ENCODE measurements at places on chromosomes 1 and 21. TPM values are rescaled to one million over a fixed set of nuclear protein-coding genes. Genes with fewer than 3 reads are reported as not detected.

GRCh38 chr21:35204125-35204524, 155.0 kb upstream of the RUNX1 start:
- DNase-seq = no peak
- peak overlapping the region; percentile 57 for H3K27ac ChIP-seq
- no peaks in the 10 kb centered on the region for H3K4me1 ChIP-seq
- H3K27me3 ChIP-seq = no peaks in the 10 kb centered on the region
- no peaks in the 10 kb centered on the region for H3K36me3 ChIP-seq

The TMEM54 gene
- 549 TPM for total RNA-seq

DNA sequence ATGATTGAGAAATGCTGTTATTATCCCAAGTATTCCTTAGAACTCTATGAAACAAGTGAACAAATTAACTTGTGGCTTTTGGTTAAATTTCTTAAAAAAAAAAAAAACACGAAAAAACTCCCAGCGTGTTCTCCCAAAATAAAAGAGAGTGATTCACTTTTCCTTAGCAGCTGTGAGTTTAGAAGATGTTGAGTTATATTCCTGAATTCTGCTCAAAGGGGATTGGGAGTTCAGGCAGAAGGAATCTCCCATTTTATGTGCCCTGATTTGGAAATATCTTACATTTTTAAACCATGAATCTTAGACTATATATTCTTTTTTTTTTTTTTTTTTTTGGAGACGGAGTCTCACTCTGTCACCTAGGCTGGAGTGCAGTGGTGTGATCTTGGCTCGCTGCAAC, 34.3 kb downstream of the SMG7 start:
- H3K4me1 ChIP-seq = no peaks in the 10 kb centered on the region
- no peaks in the 10 kb centered on the region for H3K27me3 ChIP-seq
- no peaks in the 10 kb centered on the region for H3K36me3 ChIP-seq
- no peak overlapping the region for H3K27ac ChIP-seq
- H3K4me3 ChIP-seq = no peak overlapping the region

The PCBP3 gene
- 1.1 TPM for total RNA-seq

The UBASH3A gene
- total RNA-seq = 4.3 TPM

The DDAH1 gene
- 60.2 TPM for total RNA-seq

- H3K36me3 ChIP-seq = no peaks in the 10 kb centered on the region
- H3K27ac ChIP-seq = no peak overlapping the region
- peak; percentile 24 for DNase-seq
- H3K4me1 ChIP-seq = peaks cover 13% of the 10 kb centered on the region
- no peaks in the 10 kb centered on the region for H3K27me3 ChIP-seq
- no peak overlapping the region for H3K4me3 ChIP-seq
Measured at GRCh38 chr1:235088430-235088829, 40.2 kb downstream of the TOMM20 start.

- peaks cover 1% of the 10 kb centered on the region for H3K4me1 ChIP-seq
- no peaks in the 10 kb centered on the region for H3K36me3 ChIP-seq
- no peak overlapping the region for H3K4me3 ChIP-seq
- H3K27ac ChIP-seq = no peak overlapping the region
- no peak for DNase-seq
Measured at GRCh38 chr1:87647430-87648177, 318.9 kb downstream of the LMO4 start.

DNA sequence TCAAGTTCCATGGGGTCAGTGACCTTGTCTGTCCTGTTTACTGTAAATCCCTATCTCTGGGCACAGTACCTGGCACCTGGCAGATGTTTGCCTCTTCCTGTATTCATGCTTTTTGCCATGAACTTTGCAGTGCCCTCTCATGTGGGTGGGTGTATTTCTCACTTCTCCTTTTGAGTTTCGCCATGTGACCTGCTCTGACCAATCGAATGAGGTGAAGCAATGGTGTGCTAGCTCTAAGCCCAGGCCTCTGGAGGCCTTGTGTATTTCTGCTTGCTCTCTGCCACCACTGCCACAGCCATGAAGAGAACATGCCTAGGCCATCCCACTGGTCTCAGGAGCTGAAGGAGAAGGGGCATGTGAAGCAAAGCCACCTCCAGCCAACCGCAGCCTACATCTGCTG, 185.5 kb upstream of the ZC3H12A start:
- no peaks in the 10 kb centered on the region for H3K4me1 ChIP-seq
- H3K36me3 ChIP-seq = no peaks in the 10 kb centered on the region
- DNase-seq = peak; percentile 87
- no peaks in the 10 kb centered on the region for H3K27me3 ChIP-seq
- H3K27ac ChIP-seq = peak overlapping the region; percentile 79
- H3K4me3 ChIP-seq = no peak overlapping the region

GRCh38 chr1:167563579-167564246, 10.2 kb upstream of the CREG1 start:
- no peaks in the 10 kb centered on the region for H3K4me1 ChIP-seq
- no peak for DNase-seq
- H3K27me3 ChIP-seq = no peaks in the 10 kb centered on the region
- no peak overlapping the region for H3K27ac ChIP-seq
- H3K4me3 ChIP-seq = no peak overlapping the region

DNA sequence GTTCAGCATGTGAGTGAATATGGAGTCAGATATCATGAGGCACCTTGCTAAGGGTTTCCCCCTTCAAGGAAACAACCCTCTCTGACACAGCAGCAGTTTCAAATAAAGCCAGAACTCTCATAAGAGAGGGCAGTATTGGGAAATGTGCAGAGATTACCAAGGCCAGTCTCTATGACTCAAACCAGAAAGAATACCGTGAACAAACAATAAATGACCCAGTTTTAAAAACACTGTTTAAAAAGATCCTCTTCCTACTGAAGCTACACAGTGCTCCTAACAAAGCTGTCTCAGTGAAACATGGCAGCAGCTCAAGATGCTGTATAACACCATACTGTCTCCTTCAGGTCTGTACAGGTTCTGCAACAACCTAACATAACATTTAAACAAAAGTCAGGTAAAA, 102.6 kb downstream of the KIAA0319L start:
- no peak for DNase-seq
- no peak overlapping the region for H3K27ac ChIP-seq
- H3K4me1 ChIP-seq = no peaks in the 10 kb centered on the region
- no peaks in the 10 kb centered on the region for H3K36me3 ChIP-seq

The CELA2A gene
- total RNA-seq = not detected

DNA sequence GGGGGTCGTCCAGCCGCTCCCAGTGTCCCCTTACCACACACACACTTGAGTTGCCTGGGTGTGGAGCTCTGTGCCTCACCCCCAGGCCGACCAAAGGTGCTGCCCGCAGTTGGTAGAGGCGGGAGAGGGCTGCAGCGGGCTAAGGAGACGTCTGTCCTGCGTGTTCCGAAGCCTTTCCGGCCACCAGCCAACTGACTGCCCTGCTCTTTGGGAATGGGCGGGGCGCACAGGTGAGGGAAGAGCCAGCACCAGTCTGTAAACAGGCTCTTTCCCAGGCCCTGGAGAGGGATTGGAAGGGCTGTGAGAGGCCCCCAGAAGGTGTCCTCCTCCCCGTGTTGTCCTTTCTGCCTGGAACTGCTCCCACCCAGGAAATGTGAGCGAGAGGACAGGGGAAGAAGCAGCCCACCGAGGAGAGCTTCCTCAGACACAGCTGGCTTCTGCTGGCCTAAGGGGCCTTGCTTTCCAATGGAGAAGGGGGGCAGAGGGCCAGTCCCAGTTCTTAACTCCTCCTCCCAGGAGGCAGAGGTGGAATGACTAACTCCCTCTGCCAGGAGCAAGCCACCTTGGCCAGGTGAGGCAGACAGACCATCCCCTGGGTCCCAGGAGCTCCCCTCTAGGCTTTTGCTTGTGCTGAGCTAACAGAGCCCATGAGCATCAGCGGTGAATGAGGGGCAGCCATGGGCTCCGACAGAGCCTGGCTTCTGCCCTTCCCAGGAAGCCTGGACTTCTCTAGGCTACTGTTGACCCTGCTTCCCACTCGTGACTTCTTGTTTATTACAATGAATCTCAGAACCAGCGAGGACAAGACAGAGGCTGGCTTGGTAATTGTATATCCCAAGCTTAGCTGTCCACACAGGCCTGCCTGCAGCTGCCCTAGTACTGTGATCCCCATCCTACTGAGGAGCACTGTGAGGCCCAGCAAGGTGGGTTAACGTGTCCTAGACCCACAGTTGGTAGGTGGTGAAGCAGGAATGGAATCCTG, 158.1 kb upstream of the COA6 start:
- H3K27me3 ChIP-seq = no peaks in the 10 kb centered on the region
- H3K27ac ChIP-seq = no peak overlapping the region
- H3K4me1 ChIP-seq = no peaks in the 10 kb centered on the region
- no peak for DNase-seq
- no peaks in the 10 kb centered on the region for H3K36me3 ChIP-seq

The HPDL gene
- 0.88 TPM for total RNA-seq

DNA sequence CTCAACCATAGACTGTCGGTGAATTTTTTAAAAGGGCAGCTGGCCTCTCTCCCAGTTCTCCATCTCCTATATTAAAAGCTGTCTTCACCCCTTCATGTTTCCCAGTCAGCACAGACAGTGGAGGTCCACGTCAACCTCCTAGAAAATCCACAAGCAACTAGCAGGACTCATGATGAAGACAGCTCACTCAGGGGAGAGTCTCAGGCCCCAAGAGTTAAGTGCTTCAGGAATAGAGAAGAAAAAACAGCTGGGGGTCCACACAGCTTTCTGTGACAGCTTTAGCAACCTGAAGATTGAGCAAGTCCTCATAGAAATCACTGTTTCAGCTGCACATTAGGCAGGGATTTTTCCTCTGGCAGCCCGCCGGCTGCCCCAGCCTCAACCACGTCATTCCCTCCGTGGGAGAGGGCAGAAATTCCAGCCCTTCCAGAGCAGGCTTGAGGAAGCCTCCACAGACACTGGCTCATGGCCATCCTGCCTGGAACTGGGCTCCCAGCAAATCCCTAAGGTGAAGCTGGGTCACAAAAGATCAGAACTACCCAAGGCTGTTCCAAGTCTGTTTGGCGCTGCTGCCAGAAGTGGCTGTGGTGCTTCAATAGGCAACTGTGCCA, 15.2 kb downstream of the GPR161 start:
- no peak overlapping the region for H3K27ac ChIP-seq
- no peak for DNase-seq

DNA sequence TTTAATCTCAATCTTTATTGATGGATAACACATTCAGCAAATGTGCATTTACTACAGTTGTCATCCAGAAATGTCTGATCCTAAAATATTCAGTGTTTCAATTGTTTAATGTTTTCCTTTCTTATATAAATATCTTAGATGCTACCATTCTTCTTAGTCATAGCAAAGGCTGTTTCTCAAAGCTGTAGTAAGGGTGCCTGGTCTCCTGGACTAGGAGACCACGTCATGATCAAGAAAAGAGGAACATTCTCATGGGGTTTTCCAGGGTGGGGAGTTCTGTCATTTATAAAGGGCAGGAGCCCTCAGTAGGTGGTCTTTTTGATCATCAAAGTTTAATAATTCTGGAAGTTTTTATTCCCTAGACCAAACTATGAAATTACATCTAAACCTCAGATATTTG, 292.8 kb downstream of the HMCN1 start:
- no peak for DNase-seq
- H3K4me1 ChIP-seq = no peaks in the 10 kb centered on the region
- no peaks in the 10 kb centered on the region for H3K27me3 ChIP-seq

The SLC37A1 gene
- total RNA-seq = 193 TPM

DNA sequence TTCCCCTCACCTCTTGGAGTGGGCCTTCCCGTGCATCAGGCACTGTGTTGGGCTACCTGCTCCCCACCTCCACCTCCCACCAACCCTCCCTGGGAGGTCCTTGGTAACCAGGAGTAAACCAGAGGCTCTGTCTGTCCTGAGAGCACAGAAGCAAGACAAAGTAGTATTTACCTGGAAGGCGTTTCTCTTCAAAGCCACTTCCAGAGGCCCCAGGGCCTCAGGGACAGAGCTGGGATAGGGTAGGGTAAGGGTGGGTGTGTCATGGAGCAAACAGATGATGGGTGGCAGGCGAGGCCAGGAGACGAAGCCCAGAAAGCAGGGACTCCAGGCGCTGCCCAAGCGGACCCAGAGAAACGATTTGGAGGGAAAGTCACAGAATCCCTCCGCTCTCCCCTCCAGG, 77.2 kb upstream of the TARDBP start:
- H3K4me3 ChIP-seq = no peak overlapping the region
- DNase-seq = no peak
- no peaks in the 10 kb centered on the region for H3K4me1 ChIP-seq

DNA sequence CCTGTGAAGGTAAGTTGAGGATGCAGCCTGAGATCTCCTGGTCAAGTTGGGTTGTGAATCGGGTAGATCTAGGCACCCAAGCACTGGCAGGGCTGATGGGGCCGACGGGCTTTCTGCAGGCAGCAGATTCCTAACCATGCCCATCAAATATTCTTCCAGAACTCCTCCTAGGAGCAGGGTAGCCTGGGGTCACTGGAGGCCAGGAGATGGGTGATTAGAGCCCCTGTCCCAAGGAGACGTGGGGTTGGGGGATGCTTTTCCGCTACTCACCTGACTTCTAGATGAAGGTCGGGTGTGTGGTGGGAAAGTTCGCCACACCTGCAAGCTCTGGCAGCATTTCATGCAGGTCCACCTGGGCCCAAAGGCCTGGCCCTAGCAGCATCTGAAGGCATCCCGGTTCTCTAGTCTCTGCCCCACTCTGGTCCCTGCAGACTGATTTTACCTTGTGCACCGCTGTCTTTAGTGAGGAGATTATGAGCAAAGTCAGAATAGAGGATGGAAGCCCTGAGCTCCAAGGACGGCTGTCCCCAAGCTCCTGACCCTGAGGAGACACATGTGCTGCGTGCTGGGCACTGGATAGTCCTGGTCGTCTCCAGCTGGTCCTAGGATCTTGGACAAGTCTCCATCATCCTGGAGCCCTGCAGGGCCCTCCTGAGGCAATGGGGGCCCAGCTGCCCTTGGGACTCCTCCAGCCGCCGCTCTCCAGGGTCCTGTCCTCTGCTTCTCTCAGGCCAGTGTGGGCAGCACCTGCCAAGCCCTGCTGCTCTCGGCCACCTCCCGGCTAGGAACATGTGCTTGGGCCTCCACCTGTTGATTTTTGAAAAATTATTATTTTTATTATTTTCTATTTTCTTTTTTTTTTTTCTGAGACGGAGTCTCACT, 21.8 kb upstream of the C2CD2 start:
- no peak overlapping the region for H3K27ac ChIP-seq
- H3K4me3 ChIP-seq = no peak overlapping the region
- no peaks in the 10 kb centered on the region for H3K36me3 ChIP-seq
- peaks cover 6% of the 10 kb centered on the region for H3K4me1 ChIP-seq
- no peaks in the 10 kb centered on the region for H3K27me3 ChIP-seq

The LMOD1 gene
- total RNA-seq = 41.7 TPM

GRCh38 chr1:198929961-198930599, 291.2 kb downstream of the PTPRC start:
- no peaks in the 10 kb centered on the region for H3K36me3 ChIP-seq

- no peak for DNase-seq
- no peak overlapping the region for H3K4me3 ChIP-seq
- H3K36me3 ChIP-seq = no peaks in the 10 kb centered on the region
Measured at GRCh38 chr1:45840704-45841103, 37.3 kb downstream of the MAST2 start.

DNA sequence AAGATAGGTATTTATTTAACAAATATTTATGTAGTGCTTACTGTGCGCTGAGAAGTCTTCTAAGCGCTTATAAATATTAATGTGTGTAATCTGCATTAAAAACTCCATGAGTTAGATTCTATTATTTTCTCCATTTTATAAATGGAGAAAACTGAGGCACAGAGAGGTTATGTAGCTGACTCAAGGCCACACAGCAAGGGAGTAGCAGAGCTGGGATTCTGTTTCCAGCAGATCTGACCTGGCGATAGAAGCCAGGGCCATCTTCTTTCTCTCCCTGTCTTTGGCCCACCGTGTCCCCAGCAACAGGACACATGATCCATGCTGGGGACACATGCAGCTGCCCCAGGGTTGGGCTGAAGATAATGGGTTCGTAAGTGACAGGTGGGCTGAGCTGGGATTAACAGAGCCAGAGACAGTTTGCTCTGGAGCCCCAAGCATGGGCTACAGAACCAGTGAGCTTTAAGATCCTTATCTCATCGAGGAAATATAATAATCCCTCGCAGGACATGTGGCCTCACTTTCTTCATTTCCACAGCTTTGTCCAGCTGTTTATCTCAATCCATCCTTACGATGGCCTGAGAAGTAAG, 30.3 kb downstream of the IGSF21 start:
- no peak overlapping the region for H3K4me3 ChIP-seq
- no peak for DNase-seq
- no peaks in the 10 kb centered on the region for H3K36me3 ChIP-seq

Data from Peyer's patch (tissue), 4 donors.